ENCODE measurements at places on chromosomes 13 and 19.

- peak; percentile 66 for DNase-seq
These were observed 697 bp upstream of the DGKH start for GRCh38 chr13:42047561-42048341.

DNA sequence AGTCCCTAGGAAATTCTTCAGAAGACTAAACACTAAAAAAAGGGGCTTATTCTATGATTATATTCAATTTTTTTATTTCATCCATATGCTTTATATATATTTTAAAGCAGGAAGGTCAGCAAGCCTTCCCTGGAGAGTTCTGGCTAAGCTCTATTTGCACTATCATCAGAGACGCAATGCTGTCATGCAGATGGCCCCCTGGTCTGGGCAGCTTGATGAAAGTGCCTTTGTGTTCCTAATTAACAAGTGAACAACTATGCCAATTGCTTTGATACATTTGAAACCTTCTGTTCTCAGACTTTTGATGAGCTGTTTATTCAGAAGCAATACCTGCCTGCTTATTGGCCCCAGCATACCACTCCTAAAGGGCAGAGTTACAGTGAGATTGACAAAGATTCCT is 1344.6 kb downstream of the OLFM4 start:
- no peak for DNase-seq

- no peak for DNase-seq
These were observed 4.6 kb upstream of the WDFY2 start for GRCh38 chr13:51579676-51580075.

DNA sequence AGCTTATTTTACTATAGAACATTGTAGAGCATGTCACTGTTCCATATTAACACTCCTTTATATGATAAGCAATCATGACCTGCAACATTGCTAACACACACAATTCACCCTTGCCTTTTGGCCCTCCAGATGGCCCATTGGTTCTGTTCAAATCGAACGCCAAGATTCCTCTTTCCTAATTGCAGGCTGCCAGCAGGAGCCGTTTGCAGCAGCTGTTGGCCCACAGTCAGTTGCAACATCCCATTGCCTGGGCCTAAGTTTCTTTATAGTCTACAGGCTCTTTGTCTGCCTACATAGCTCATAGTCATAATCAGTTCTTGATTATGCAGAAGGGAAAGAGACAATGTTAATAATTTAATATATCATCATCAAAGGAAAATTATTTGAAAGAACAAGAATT is 37.6 kb downstream of the KCTD12 start:
- no peak for DNase-seq

DNA sequence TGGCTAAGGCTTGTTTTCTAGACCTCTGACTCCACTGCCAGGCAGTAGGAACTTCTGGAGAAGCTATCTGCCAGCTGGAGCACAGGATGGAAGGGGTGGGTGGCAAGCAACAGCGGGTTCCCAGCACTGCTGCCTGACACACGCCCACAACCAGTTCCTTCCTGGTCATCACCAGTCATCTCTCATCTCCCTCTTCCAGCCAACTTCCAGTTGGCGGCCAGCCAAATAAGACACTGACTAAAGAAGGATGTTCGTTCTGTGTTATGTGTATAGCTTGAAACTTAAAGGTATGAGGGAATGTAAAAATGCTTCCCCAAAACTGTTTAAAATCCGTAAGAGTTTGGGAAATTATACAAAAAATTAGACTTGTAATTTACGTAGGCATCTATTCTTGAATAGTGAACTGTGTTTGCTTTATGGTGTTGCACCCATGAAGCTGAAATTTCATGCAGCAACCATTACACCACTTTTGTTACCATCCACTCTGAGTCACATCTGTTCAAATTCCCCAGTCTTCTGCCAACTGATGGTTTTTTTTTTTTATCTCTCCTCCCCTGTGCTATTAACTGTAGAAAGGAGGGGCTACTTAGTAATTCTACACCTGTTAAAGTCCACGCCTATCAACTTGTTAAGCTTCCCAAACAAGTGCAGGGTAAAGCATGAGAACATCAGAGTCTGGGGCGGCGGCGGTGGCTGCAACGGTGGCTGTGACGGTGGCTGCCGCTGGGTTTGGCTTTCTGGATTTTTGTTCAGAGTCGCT is 86.2 kb upstream of the FRY start:
- DNase-seq: no peak

GRCh38 chr19:47284324-47284899 is 9.7 kb downstream of the INAFM1 start:
- DNase-seq: peak; percentile 51

- DNase-seq: no peak
These were observed 37.3 kb downstream of the SMARCA4 start for GRCh38 chr19:10998045-10998533.

DNA sequence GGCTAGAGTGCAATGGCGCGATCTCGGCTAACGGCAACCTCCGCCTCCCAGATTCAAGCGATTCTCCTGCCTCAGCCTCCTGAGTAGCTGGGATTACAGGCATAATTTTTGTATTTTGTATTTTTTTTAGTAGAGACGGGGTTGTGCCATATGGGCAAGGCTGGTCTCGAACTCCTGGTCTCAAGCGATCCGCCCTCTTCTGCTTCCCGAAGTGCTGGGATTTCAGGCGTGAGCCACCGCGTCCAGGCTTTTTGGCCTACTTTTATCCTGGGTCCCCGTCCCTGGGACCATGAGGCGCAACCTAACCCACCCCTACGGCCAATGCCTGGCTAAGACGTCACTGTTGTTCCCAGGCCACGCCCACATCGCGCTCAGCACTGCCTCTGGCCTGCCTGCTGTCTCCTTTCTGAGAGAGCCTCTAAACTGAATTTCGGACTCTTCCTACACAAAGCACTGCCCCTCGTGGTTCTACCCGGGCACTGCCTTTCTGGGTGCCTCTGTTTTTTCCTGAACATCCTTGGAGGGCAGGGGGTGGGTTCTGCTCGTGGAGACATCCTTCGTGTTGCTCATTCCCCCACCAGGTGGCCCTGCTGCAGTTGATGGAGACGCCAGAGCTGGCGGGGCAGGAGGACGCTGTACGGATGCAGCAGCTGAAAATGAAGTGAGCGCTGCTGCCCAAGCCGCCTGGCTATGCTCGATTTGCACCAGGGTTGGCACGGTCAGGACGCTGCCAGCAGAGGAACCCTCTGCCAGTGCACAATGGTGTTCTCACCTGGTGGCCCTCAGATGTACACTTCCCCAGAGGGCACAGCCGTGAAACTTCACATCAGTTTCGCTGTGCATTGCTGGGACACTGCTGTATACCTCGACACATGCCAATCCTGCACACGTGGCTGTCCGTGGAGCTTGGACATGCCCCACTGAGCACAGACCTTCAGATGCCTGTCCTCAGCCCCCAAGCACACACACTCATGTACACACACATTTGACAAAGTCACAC is 2.0 kb downstream of the REX1BD start:
- DNase-seq: peak; percentile 64

GRCh38 chr13:77919246-77919920 is 752 bp upstream of the EDNRB start:
- DNase-seq: peak; percentile 3

- no peak for DNase-seq
These were observed 628 bp downstream of the CAPN12 start for GRCh38 chr19:38743394-38744297.

GRCh38 chr19:52297601-52298364 is 814 bp downstream of the ZNF480 start:
- no peak for DNase-seq
